NCI-H1694 (cell line): ENCODE measurements at places on chromosomes 7 and 10.

- no peak for DNase-seq
Observed at GRCh38 chr7:33654676-33655075, 250.7 kb upstream of the BMPER start.

DNA sequence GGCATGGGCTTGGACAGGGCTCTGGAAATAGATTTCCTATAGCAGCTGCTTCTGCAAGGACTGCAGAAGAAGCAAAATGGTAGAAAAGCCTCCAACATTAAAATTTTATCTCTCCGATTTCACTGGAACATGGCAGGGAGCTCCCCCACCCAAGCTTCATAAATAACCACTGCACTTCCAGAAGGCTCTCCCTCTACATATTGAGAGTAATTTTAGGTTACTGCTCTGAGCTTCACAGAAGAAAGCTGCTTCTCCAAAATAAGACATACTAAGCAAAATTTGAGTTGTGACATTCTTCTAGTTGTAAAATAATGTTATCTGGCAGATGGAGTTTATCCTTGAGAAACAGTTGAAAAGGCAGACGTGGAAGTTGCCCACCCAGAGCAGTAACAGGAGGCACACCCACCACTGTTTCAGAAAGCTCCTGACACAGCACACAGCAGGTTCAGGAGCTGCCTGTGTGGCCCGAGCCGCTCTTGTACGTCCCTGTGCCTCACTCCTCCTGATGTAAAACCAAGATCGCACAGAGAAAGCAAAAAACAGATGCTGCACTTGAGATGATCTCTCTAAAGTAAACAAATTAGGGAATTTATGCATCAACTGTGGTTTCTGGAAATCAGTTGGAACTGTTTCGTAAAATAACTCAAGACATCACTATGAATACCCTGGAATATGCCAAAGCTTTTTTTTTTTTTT, 621.0 kb downstream of the PARD3 start:
- DNase-seq: no peak

- no peak for DNase-seq
Observed at GRCh38 chr10:72272689-72273409, 875 bp upstream of the DDIT4 start.

- no peak for DNase-seq
Observed at GRCh38 chr10:110978204-110978603, 58.8 kb downstream of the SHOC2 start.

- DNase-seq: no peak
Observed at GRCh38 chr10:83425306-83425705, 714.0 kb upstream of the GHITM start.
